ENCODE measurements at places on chromosomes 1 and 21.

DNA sequence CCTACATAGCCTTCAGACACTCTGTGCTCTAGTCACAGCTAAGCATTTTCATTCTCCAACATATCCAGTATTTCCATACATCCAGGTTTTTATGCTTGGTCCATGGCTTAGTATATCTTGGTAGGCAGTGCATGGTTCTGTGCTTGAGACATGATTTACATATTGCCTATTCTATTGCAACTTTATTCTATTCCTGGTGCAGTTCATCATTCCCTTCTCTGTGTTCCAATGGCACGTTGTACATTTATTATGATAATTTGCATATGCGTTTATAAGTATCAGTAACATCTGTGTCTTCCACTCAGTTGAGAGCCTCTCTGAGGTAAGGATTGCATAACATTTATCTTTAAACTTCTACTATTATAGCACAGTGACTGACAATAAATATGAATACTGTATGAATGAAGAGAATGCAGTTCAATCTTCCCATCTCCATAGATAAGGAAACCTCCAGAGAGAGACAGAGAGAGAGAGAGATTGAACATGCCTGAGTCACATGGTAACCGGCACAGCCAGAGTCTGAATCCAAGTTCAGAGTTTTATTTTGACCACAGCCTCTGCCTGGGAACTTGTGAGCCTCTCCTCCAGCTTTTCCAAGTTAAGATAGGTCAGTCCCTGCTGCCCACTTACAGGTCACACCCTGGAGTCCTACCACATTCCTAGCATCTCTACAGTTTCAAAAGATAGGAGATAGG, 41.5 kb downstream of the PLPPR5 start:
- no peak for DNase-seq

GRCh38 chr21:32570456-32570855, 14.9 kb downstream of the TCP10L start:
- no peak for DNase-seq

GRCh38 chr1:47527653-47528272, 89.9 kb downstream of the FOXD2 start:
- DNase-seq = no peak

DNA sequence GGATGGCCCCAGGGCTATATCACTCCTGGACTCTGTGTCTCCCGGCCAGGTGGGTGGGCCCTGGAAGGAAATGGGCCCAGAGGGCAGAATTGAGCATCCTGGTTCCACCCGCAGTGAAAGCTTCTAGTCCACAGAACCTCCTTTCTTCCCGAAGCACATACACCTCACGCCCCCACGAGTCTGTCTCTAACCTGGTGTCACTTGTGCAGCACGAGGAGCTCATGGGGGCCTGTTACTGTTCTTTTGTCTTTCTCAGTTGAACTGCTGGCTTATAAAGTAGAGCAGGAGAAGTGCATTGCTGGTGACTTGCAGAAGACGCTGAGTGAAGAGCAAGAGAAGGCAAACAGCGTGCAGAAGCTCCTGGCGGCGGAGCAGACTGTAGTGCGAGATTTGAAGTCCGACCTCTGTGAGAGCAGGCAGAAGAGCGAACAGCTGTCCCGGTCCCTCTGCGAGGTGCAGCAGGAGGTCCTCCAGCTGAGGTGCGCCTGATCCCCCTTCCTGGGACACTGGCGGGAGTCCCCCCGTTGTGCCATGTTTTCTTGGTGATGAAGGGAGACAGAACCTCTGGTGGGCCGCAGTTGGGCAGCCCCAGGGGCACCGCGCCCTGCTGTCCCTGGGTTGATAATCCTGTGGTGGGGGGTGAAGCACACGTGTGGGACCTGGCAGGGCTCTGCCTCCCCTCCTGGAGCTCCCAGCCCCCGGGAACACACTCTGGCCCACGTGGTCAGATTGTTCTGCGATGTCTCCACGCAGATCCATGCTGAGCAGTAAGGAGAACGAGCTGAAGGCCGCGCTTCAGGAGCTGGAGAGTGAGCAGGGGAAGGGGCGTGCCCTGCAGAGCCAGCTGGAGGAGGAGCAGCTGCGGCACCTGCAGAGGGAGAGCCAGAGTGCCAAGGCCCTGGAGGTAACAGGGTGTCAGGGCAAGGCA, 28.7 kb upstream of the DIP2A start:
- no peak for DNase-seq

- no peak for DNase-seq
Measured at GRCh38 chr1:10320336-10320735, 78.5 kb upstream of the PGD start.

GRCh38 chr1:56561227-56562019, 17.9 kb downstream of the PLPP3 start:
- no peak for DNase-seq

DNA sequence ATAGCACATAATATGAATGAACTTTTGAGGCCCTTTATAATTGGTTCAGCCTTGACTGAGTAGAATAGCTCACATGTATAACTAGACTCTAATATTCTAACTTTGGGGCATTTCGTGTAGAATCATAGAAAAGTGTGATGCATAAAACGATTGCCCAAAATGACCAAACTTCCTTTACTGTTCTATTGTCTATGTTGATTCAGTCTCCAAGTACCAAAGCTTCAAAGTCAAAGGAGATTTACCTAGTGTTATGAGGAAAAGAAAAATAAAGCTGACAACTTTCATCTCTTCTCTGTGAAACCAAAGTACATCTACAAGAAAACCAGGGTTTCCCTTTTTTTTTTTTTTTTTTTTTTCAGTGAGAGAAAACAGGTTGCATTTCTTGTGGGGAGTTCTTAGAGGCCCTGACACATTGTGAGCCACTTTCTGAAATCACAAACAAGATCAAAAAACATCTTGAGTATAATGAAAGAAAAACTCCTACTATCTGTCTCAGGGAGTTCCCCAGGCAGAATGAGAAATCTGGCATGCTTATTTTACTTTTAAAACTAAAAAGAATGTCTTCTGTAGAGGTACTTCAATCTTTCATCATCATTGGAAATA, 183.4 kb downstream of the TNFSF18 start:
- no peak for DNase-seq

GRCh38 chr1:53934170-53934765, 11.2 kb downstream of the IFT25 start:
- no peak for DNase-seq

- no peak for DNase-seq
Measured at GRCh38 chr1:207423560-207424292, 30.4 kb upstream of the CR2 start.

DNA sequence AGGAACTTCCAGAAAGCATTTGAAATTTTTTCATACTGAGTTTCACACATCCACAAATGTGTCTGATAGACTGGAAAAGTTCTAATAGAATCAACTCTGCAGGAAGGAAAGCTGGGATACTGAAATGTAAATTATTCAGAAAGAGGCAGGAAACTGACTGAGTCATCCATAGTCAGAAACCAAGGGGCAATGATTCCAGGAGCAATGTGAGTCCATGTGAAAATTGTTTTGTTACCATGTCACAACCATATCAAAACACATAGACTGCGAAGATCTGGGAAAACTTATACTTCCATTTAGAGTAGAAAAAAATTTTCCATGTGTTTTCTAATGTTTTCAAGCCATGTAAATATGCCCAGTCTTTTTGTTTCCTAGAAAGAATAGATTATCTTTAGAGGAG, 142.3 kb upstream of the TMPRSS15 start:
- no peak for DNase-seq

DNA sequence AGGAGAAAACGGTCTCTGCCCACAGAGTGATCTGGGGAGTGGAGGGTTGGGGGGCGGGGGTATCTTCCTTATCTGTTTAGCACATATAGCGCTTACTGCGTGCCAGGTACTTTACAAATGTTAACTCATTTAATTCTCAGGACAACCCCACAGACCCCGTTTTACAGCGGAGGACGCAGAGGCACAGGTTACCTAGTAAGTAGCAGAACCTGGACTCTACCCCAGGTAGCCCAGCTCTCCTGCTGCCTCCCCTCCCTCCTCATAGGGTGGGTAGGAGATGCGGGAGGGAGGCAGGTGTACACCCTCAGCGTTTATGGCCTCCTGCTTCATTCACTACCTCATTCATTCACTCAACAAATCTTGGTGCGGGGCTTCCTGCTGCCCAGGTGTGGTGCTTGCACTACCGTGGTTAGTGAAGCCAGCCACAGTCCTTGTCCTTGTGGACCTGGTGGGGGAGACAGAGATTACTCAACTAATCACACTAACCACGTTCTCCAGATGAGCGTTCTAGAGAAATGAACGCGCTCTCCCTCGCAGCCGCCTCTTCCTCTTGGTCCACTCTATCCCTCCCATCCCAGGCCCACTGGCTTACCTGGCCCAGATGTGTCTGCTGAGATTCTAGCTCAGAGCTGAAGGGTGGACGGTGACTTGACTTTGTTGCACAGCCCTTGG, 102.0 kb downstream of the IER5 start:
- DNase-seq = no peak

- DNase-seq = no peak
Measured at GRCh38 chr1:153631047-153632022, 2.5 kb upstream of the CHTOP start.

- no peak for DNase-seq
Measured at GRCh38 chr1:53959664-53960250, 13.6 kb downstream of the LRRC42 start.

- no peak for DNase-seq
Measured at GRCh38 chr21:41632748-41633475, 125.0 kb upstream of the TMPRSS2 start.

DNA sequence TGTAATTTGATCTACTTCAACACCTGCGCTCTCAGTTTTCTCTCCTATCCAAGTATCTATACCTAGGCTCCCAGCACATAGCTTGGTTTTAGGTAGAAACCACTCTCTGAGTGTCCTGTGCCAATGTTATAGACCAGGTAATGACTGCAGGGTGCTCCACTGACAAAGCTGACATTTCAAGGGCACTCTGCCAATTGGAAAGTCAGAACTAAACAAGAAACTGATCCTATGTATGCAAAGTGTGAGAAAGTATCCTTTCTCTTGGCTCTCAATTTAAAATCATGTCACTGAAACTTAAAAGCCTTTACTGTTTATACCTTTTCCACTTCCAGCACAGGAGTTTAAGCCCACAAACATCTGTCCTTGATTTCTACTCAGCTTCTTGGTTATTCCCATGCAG, 45.0 kb upstream of the AIM2 start:
- no peak for DNase-seq

- DNase-seq = no peak
Measured at GRCh38 chr1:39128126-39128525, 76.4 kb upstream of the MACF1 start.

GRCh38 chr1:33380811-33381210, 50.1 kb downstream of the PHC2 start:
- DNase-seq = peak; percentile 19

DNA sequence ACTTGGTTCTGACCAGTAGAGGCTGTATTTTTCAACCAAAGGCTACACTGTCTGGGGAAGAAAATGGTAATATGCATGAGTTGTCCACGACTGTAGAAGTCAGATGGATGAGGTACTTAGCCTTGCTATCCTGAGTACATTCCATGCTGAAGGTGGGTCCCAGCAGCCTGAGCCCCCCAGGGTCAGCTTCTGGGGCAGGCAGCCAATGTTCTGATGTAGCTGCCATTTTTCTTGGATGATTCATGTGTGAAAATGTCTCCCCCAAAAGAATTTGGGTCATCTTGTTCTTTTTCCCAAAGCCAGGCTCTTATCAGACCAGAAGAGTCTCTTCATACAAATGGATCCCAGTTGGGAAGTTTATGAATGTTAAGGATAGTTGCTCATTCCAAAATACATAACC, 172.2 kb upstream of the UBE2U start:
- no peak for DNase-seq

DNA sequence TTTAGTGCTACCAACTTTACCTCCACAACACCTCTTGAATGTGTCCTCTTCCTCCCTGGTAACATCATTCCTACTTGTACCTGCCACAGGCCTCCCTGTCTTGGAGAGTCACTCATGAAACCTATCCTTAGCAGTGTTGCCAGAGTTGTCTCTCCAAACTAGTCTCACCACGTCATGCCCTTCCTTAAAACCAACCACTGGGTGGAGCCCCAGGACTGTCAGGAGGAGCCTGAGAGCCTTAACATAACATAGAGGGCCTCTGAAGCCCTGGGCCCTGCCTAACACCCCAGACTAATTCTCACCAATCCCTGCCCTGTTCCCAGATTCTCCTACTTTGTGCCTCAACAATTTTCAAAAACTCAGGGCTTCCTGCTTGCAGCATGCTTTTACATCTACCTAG, 65.3 kb downstream of the ZNF697 start:
- no peak for DNase-seq

GRCh38 chr1:225483818-225484656, 56.2 kb upstream of the LBR start:
- no peak for DNase-seq

GRCh38 chr1:244437086-244437468, 14.6 kb downstream of the ADSS2 start:
- DNase-seq = no peak

GRCh38 chr1:5744341-5744740, 247.9 kb downstream of the NPHP4 start:
- no peak for DNase-seq

- DNase-seq = no peak
Measured at GRCh38 chr1:58854576-58854975, 70.7 kb upstream of the JUN start.

DNA sequence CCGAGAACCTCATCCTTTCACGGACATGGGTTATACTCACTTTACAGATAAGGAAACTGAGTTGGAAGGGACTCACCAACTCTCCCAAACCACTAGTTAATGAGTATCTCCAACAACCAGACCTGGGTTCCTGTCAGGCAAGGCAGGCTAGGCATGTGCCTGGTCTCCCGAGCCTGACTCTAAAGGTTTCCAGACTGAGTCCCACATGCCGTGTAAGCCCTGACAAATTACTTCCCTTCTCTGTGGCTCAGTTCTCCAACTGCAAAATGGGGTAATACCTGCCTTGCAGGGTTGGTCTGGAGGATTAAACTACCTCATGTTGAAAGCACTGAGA, 34.3 kb downstream of the SSBP3 start:
- no peak for DNase-seq

- DNase-seq = peak; percentile 52
Measured at GRCh38 chr1:48018799-48019198, 21.6 kb upstream of the TRABD2B start.

DNA sequence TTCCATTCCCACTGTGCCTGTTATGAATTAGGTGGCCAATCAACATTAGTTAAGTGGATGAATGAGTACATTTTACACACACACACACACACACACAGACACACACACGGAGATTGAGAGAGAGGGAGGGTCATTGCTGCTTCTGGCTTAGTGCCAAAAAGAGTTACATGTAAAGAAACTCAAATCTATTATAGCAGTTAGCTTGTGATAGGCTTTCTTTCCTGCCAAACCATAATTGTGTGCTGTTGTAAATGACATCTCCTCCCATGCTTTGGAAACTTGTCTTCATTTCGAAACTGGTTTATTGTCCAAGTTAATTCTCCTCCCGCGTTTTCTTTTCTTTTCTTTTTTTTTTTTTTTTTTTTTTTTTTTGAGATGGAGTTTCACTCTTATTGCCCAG, 1.4 kb upstream of the MT1HL1 start:
- DNase-seq = no peak

DNA sequence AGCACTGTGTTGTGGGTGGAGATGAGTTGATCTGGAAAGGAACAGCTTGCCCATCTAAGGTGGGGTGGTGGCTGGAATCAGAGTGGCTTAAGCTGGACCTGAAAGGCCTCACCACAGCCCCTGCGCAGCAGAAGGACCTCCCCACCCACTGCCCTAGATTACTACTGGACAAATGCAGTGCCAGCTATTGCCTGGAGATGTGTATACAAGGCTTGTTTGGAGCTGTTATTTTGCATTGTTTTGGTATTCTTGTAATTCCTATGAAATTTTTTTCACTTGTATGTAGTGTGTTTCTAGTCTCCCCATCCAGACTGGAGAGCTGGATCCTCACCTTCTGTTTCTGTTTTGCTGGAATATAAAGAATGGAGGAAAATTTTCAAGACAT, 1.3 kb upstream of the SLC30A1 start:
- DNase-seq = no peak

All from ascending aorta (tissue), 2 donors.